ENCODE measurements at places on chromosomes 3 and 15.
A peak's percentile ranks its signal among the peaks of the same experiment; 100 is the strongest.

- no peak for DNase-seq
Measured at GRCh38 chr3:48077815-48078214, 61.6 kb upstream of the MAP4 start.

DNA sequence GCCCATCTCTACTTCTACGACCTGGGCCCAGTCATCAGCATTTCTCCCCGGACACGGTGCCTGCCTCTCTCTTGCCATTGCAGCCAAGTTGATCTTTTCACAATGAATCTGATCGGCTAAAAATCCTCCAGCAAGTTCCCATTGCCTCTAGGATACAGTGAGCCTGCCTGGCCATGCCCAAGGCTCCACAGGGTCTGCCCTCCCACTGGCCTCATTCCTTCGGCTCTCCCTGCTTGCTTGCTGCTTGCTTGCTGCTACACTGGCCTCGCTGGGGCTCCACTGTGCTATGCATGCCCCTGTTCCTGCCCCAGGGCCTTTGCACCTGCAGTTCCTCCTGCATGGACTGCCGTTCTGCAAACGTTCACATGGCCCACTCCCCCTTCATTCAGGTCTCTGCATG lies 2.0 kb downstream of the ABTB1 start:
- DNase-seq = no peak

- DNase-seq = no peak
Measured at GRCh38 chr15:32974691-32975090, 219.8 kb downstream of the FMN1 start.

GRCh38 chr3:4218456-4219226 lies 84.5 kb upstream of the SETMAR start:
- DNase-seq = peak; percentile 1

DNA sequence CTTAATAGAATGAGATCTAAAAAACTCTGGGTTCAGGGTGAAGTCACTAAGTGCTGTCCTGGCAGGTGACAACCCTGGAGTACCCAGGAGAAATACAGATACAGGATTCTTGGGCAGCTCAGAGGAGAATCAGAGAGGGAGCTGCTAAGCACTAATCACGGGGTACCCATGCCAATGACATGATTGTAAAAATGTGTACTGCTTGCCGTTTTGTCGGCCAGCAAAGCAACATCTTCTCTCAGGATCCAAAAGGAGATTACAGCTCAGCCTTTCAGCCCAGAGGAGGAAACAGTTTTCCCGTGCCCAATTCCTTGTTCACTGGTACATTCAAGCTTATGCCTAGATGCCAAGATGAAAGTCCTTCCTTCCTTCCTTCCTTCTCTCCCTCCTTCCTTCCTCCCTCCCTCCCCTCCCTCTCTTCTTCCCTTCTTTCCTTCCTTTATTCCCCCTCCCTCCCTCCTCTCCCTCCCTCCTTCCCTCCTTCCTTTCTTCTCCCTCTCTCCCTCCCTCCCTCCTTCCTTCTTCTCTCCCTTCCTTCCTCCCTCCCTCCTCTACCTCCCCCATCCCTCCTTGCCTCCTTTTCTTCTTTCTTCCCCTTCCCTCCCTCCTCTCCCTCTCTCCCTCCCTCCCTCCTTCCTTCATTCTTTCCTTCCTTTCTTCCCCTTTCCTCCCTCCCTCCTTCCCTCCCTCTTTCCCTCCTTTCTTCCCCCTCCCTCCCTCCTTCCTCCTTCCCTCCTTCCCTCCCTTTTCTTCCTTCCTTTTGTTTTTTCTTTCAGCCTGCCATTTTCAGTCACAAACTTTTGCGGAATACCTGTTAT lies 4.1 kb upstream of the MINAR1 start:
- DNase-seq = no peak

- no peak for DNase-seq
Measured at GRCh38 chr3:62758296-62759066, 116.7 kb downstream of the CADPS start.

DNA sequence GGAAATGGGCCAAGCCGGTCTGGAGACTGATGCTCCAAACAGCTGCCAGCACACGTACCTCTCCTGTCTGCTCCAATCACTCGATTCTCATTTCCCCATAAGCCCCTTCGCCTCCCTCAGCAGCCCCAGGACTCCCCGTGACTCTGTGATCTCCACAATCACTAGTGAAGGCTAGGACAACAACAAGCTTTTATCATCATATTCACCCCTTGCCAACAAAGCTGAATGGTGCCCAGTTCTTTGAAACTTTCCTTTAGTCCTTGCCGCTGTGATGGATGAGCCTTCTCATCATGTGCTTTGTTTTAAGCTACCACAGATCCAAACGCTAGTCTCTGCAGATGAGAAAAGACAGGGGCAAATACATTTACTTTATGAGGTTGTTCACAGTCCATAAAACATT lies 242.0 kb downstream of the SV2B start:
- no peak for DNase-seq

DNA sequence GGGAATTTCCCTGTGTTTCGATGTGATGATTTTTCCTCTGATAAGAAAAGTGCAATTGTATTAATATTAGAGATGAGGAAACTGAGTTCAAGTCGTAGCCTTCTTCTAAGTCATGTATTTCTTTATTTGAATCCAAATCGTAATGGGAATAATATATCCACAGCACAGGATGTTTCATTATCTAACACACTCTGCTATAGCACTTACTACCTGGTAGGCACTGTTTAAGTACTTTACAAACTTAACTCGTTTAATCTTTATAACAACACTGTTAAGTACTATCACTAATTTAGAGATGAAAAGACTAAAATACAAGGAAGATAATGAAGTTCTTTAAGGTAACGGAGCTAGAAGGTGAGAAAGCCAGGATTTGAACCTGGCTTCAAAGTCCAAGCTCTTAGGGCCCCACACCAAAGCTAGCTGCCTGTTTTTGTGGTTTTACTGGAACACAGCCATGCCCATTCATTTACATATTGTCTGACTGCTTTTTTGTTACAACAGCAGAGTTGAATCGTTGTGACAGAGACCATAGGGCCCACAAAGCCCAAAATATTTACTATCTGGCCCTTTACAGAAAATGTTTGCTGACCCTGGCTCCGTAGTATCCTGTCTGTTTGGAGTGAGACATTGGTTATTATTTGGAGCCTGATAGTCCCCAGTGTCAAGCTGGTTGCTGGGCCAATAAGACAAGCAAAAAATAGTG lies 9.6 kb upstream of the ATP13A3 start:
- no peak for DNase-seq

DNA sequence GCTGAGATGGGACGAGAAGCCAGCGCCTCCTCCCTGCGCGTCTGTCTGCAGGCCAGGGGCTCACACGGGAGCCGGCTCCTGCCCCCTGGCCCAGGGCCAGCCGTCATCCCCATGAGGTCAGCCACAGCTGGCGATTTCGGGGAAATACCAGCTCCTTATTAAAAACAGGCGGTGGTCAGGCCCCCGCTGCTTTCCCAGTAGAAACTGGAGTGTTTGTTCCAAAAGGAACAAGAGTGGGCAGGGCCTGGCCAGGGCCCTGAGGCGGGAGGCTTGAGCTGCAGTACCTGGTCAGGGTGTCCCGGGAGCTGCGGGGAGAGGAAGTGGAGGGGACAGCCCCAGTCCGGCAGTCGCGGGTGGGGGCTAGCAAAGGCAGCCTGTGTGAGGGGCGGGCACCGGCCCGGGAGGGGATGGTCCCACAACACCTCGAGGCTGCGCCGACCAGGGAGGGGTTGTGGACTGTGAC lies 17.8 kb downstream of the MYL3 start:
- no peak for DNase-seq

- DNase-seq = no peak
Measured at GRCh38 chr15:93154666-93155065, 65.7 kb upstream of the RGMA start.

GRCh38 chr3:156676768-156677479 lies 2.5 kb downstream of the TIPARP start:
- DNase-seq = no peak

GRCh38 chr3:73324203-73325155 lies 263.0 kb downstream of the EBLN2 start:
- no peak for DNase-seq

DNA sequence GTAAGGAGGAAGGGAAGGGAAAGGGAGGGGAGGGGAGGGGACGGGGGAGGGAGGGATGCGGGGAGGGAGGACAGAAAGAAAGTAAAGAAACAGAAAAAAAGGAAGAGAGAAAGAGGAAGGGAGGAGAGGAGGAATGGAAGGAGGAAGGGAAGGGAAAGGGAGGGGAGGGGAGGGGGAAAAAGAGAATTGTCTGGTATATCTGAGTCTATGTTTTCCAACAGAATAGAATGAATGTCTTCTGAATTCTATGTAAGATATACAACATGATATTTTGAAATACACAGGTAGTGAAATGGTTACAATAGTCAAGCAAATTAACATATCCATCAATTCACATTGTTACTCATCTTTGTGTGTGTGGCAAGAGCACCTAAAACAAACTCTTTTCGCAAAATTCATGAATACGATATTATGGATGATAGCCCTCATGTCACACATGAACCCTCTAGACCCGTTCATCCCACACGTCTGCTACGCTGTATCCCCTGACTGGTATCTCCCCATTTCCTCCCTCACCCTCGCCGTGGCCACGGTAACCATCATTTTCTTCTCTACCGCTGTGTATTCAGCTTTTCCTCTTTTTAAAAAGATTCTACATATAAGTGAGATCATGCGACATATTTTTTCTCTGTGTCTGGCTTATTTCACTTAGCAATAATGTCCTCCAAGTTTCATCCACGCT lies 168.9 kb downstream of the XXYLT1 start:
- no peak for DNase-seq

DNA sequence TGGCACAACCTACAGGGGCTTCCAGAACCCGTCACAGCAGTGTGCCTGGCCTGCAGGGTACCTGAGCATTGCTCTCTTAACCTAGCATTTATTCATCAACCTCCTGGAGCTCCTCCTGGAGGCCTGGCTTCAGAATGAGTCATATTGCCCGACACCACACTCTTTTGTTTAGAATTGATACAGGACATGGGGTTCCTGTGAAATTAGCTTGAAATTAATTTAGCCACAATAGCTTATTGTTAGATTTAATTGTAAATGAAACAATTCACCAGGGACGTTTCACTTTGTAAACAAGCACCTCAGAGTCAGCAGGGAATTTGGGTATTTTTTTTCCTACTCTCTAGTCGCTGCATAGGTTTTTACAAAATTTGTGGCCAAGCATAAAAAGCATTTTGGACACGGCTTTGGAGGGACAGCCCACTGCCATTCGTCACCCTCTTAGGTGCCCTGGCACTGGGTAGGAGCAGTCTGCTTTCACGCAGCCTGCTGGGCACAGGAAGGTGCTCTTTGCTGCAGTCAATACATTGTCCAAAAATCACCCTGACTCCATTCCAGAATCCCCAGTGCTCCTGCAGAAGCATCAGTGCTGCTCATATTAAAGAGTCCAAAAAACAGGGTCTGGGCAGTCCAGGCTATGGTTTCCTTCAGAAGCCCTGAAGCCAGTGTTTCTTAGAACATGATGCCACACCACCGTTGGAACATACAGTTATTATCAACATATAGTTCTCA lies 60.8 kb upstream of the MEF2A start:
- no peak for DNase-seq

GRCh38 chr3:48422681-48423080 lies 7.2 kb downstream of the PLXNB1 start:
- no peak for DNase-seq

DNA sequence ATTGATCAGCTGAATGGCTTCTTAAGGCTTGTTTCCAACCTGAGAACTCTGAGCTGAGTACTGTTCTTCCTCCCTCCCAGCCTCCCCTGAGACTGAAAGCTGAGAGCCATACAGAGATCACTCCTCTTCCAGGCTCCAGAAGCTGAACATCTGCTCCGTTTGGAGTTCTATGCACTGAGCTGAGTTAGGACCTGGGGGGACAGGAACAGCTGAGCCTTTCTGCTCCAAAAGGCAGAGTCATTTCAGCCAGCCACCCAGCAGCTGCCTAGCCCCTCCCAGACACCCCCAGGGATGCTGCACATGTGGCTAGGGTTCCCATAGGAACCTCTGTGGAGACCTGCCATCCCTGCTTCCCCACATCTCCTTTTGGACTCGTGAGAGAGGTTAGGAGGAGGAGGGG lies 64.2 kb upstream of the GLCE start:
- no peak for DNase-seq

- DNase-seq = no peak
Measured at GRCh38 chr3:124984754-124985153, 50.2 kb upstream of the MUC13 start.

DNA sequence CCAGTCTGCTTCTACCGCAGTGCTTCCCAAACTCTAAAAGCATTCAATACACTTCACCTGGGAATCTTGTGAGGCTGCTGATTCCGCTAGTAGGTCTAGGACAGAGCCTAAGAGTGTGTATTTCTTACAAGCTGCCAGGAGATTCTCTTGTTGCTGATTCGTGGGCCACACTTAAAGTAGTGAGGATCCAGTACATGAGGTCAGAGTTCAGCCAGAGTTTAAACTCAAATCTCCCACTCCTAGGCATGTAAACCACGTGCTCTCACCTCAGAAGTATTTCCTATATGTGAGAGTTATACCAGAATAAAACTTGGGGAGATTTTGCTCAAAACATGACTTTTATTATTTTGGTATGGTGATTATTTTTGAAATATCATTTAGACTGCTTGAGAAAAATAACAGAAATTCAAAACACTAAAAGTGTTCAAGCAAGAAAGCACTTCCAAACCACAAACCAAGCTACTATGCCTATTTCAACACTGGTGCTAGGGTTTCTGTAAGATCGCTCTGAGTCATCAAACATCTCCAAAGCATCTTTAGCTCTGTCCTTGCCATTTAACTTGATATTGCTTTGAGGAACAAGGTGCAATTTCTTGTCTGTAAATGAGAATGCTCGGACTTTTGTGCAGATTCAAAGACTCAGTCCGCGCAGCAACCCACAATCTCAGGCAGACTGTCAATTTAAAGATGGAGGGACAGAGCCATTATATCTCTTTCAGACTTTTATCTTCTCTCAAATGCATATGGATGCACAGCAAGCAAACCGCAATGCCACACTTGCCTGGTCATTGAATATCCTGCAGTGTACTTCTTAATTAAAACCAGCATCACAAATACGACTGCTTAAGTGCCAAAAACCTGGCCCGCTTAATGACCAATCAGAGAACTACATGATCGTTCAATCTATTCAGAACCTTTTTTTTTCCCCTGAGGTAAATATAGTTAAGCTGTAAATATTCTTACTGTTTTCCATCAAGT lies 59.8 kb downstream of the AGTR1 start:
- no peak for DNase-seq

- no peak for DNase-seq
Measured at GRCh38 chr3:156483426-156483825, 71.5 kb downstream of the SSR3 start.

DNA sequence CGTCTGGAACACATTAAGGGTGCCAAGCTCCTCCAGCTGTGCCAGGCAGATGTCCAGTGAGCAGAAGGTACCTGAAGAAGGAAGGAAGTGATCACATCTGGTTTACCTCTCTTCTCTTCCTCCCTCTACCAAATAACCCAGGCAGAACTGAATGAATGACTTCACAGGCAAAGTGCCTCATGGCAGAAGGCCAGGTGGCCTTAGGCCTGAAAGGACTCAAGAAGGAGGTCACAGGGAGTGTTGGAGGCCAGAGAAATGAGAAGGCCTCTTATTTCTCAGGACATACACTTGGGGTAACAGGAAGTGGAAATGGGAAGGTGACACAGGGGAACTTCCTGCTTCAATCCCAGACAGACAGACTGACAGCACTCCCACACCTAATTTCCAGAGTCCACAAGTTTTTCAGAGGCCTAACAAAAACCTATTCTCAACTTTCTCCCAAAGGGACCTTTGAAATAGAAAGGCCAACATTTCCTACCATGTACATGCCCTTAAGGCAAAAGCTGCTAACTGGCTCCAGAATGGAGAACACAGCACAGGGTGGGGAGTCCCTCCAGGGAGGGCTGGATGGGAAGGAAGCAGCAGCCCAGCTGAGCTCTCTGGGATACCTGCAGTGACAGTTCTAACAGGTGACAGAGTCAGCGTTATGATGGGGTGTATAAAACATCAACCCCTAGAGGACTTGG lies 17.6 kb upstream of the SIN3A start:
- no peak for DNase-seq

Measured in caudate nucleus (tissue), 63 donors.